B cell (primary cell): ENCODE measurements at places on chromosomes 1 and 21. TPM values are rescaled to one million over a fixed set of nuclear protein-coding genes. Genes with fewer than 3 reads are reported as not detected.

DNA sequence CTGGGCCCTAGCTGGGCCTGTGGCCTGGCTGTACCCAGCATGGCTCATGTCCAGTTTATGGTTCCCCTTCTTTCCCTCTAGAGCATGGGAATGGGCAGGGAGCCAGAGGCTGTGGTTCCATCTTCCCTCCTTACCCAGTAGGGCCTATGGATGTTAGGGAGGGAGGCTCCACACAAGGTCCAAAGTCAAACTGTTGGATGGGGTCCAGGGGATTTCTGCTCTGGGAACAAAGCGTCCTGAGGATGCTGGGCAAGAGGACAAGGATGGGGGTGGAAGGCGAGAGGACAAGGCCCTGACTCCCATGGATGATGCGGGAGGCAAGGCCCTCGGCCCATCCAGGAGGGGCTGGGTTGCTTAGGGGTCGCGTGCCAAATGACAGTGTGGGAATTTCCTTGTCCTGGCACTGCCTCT lies 17.3 kb downstream of the CSF1 start:
- DNase-seq, result no peak
- no peaks in the 10 kb centered on the region for H3K36me3 ChIP-seq
- no peak overlapping the region for H3K4me3 ChIP-seq
- H3K4me1 ChIP-seq, result no peaks in the 10 kb centered on the region

- H3K27me3 ChIP-seq, result no peaks in the 10 kb centered on the region
- peaks cover 42% of the 10 kb centered on the region for H3K36me3 ChIP-seq
- H3K4me1 ChIP-seq, result peaks cover 26% of the 10 kb centered on the region
- H3K4me3 ChIP-seq, result peak within 1 kb of the TSS; percentile 97
- peak; percentile 99 for DNase-seq
These were observed at the start of gene RSRP1 for GRCh38 chr1:25247024-25247828. Gene RSRP1, minus strand, starts transcription at chr1:25247454. Its CDS starts 491 bp downstream, at chr1:25246963.

GRCh38 chr1:50126927-50127715 lies 18.4 kb downstream of the ELAVL4 start:
- H3K27ac ChIP-seq, result no peak overlapping the region
- no peaks in the 10 kb centered on the region for H3K4me1 ChIP-seq
- H3K4me3 ChIP-seq, result no peak overlapping the region

Gene MPZL1
- total RNA-seq, result 27.7 and 27.9 TPM in 2 replicates

GRCh38 chr1:38396606-38397005 lies 350.0 kb upstream of the POU3F1 start:
- DNase-seq, result no peak
- H3K4me3 ChIP-seq, result no peak overlapping the region
- H3K36me3 ChIP-seq, result no peaks in the 10 kb centered on the region
- no peak overlapping the region for H3K27ac ChIP-seq

DNA sequence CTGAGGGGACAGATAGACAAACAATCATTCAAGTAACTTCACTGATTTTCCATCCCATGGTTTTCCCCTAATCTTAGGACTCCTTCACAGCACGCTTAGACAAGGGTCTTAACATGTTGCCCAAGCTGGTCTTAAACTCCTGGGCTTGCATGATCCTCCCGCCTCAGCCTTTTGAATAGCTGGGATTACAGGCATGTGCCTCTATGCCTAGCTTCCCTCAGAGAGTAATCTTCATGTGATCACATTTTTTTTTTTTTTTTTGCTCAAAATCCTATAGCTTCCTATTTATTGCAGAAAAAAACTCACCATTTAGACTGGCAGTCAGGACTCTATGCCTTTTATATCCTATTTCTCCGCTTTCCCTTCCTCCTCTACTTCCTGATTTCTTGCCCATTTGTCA lies 90.4 kb upstream of the DPH5 start:
- H3K27ac ChIP-seq, result no peak overlapping the region
- peaks cover 17% of the 10 kb centered on the region for H3K4me1 ChIP-seq
- no peak for DNase-seq
- H3K27me3 ChIP-seq, result no peaks in the 10 kb centered on the region

GRCh38 chr1:38558500-38559445 lies 300.8 kb downstream of the RRAGC start:
- H3K36me3 ChIP-seq, result no peaks in the 10 kb centered on the region
- H3K4me1 ChIP-seq, result peaks cover 21% of the 10 kb centered on the region
- no peak for DNase-seq
- peak overlapping the region; percentile 76 for H3K27ac ChIP-seq
- H3K4me3 ChIP-seq, result peak overlapping the region; percentile 19
- no peaks in the 10 kb centered on the region for H3K27me3 ChIP-seq

DNA sequence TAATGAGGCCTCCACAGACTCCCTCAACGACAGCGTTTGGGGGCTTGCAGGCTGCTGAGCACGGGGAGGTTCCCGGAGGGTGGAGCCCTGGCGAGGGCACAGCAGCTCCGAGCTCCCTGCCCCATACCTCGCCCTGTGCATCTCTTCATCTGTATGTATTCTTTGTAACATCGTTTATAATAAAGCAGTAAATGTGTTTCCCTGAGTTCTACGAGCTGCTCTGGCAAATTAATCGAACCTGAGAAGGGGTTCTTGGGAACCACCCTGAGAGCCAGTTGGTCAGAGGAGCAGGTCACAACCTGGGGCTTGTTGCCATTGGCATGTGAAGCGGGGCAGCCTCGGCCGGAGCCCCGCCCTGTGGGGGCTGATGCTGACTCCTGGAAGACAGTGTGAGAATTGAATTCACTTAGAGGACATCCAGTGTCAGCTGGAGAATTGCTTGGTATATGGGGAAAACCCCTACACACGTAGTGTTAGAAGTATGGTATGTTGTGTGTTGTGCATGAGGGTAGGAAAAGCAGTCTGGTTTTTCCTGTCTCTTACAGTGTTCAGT lies 11.5 kb downstream of the SLC37A1 start:
- H3K4me3 ChIP-seq, result no peak overlapping the region
- DNase-seq, result no peak
- peaks cover 40% of the 10 kb centered on the region for H3K36me3 ChIP-seq

DNA sequence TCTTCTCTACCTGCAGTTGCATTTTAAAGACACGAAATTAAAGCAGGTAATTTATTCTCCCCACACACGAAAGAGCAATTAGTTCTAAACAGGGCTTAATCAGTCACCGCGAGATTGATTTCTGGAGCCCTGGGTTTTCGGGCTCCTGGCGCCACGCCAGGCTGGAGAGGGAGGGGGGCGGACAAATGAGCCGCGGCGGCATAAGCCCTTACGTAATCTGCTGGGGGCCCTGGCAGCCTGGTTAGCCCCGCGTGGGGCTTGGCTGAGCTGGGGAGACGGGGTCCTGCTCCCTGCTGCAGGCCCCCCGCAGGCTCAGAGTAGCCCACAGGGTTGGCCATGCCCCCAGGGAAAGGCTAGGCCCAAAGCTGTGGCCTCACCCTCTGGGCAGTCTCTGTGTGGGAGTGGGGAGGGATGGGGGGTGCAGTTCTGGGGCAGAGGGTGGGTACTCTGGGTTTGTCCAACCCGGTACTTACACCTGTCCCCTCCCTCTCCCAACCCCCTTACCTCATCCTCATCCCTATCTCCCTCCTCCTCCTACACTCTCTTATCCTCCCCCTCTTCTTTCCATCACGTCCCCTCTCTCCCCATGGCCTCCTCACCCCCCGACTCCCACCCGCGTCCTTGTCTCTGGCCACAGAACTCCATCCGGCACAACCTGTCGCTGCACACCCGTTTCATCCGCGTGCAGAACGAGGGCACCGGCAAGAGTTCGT lies 19.9 kb downstream of the FOXO6 start:
- no peak overlapping the region for H3K27ac ChIP-seq
- peaks cover 69% of the 10 kb centered on the region for H3K27me3 ChIP-seq

Gene TAS1R3
- 4.0 and 4.1 TPM in 2 replicates for total RNA-seq

- H3K4me1 ChIP-seq, result peaks cover 20% of the 10 kb centered on the region
- no peak overlapping the region for H3K27ac ChIP-seq
- peaks cover 20% of the 10 kb centered on the region for H3K27me3 ChIP-seq
- peaks cover 17% of the 10 kb centered on the region for H3K36me3 ChIP-seq
- no peak overlapping the region for H3K4me3 ChIP-seq
These were observed 1.8 kb upstream of the C1orf74 start for GRCh38 chr1:209786146-209786545.

Gene CELA2A
- not detected in 2 replicates for total RNA-seq

DNA sequence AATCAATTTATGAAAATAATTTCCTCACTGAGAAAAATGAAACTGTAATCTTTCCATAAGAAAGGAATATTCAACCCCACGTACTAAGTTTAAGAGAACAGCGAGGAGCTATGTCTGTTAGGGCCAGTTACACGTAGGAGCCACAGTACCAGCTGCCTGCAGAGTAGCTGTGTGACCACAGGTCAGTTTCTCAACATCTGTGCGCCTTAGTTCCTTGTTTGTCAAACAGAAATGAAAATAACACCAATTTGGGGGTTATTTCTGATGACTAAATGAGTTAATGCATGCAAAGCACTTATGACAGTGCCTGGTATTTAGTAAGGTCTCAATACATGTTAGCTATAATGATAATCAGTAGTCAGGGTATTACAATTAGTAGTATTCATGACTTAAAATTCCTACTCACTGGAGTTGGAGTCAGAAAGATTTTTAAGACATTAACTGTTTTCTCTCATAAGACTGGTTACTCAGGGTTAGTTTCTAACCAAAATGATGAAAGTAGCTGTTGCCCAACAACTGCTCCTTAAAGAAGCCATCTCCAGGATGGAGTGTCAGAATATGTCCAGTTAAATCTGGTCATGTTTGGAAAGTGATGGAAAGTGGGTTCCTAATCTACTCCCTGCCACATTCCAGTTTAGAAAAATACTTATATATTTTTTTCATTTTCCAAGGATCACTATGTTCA lies 85.8 kb upstream of the ZNF648 start:
- H3K4me3 ChIP-seq, result no peak overlapping the region
- peak; percentile 5 for DNase-seq
- no peaks in the 10 kb centered on the region for H3K36me3 ChIP-seq
- H3K27me3 ChIP-seq, result peaks cover 4% of the 10 kb centered on the region
- no peaks in the 10 kb centered on the region for H3K4me1 ChIP-seq
- H3K27ac ChIP-seq, result no peak overlapping the region

DNA sequence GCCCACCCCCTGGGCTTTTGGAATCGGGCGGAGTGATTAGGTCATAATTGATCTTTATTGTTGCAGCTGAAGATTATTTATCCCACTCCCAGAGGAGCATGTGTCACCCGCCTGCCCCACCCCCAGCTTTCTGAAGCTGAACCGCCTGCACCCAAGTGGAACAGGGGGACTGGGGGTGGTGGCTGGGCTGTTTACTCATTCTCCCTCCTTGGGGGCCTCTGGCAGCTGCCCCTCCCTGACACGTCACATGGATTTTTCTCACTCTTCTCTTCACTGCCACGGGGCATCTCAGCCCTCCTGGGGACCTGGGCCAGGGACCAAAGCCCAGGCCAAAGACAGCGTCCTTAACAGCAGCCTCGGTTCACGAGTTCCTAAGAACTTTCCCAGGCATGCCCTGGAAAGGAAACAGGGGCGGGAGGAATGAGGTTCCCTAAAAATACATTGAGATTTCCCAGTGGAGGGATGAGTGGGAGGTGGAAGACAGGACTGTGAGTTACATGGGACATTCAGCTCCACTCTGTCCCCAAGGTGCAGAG lies 31.6 kb upstream of the SOX13 start:
- H3K4me1 ChIP-seq, result no peaks in the 10 kb centered on the region
- H3K27ac ChIP-seq, result no peak overlapping the region
- no peaks in the 10 kb centered on the region for H3K27me3 ChIP-seq
- no peak overlapping the region for H3K4me3 ChIP-seq
- H3K36me3 ChIP-seq, result no peaks in the 10 kb centered on the region
- DNase-seq, result no peak

- DNase-seq, result no peak
- no peaks in the 10 kb centered on the region for H3K27me3 ChIP-seq
- H3K4me1 ChIP-seq, result no peaks in the 10 kb centered on the region
- H3K36me3 ChIP-seq, result no peaks in the 10 kb centered on the region
- H3K27ac ChIP-seq, result no peak overlapping the region
- H3K4me3 ChIP-seq, result no peak overlapping the region
These were observed 22.4 kb upstream of the CHRM3 start for GRCh38 chr1:239363930-239364329.

DNA sequence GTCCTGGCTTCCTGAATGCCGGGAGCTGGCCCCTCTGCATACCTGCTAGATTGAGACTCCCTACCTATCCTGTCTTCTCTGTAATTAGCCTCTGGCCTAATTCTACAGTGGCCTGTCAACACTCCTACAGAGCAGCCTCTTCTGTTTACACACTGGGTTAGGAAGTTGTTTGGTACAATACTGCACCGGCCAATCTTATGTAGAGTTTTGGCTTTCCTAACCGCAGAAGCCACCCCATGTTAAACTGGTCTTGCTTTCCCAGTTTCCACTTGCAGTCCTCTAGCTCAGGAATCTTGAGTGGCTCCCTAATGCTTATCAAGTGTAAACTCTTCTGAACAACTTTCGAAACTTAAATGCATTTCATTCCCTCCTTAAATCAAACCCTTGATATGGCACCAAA lies 42.8 kb downstream of the DPH5 start:
- peaks cover 9% of the 10 kb centered on the region for H3K4me1 ChIP-seq
- no peak overlapping the region for H3K4me3 ChIP-seq
- no peak for DNase-seq
- no peaks in the 10 kb centered on the region for H3K27me3 ChIP-seq

DNA sequence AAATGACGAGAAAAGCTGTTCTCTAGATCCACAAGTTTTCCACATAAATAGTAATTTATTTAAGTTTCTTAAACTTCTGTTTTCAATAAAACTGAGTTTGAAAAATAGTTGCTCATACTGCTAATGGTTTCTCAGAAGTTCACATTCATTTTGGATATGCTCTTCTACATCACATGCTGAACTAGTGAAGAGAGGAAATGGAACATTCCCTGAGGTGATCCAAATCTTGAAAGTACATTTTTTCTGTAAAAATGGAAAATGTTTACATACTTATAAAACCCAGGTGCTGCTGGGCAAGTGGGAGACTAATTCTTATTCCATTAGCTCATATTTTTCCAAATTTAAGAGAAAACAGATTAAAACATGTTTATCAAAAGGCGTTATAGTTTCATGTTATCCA lies 111.7 kb downstream of the ADGRL4 start:
- H3K27ac ChIP-seq, result no peak overlapping the region
- no peaks in the 10 kb centered on the region for H3K36me3 ChIP-seq
- no peak for DNase-seq

DNA sequence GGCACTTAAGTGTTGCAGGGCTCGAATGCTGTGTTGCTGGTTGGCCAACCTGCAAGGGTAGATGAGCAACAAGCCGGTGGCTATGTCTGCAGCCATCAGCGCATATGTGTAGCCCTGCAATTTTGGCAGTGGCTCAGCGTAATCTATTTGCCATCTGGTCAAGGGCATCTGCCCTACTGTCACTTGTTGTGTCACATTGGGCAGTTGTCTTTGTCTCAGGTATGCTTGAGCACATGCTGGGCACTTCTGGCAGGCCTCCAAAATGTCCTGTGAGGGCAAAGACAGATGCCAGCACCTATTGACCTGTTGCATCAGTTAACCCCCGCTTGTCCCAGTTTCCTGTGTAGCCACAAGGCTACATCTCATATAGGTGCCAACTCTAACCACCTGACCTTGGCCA lies 111.8 kb downstream of the GDAP2 start:
- H3K4me3 ChIP-seq, result no peak overlapping the region
- no peak overlapping the region for H3K27ac ChIP-seq
- no peak for DNase-seq
- H3K27me3 ChIP-seq, result no peaks in the 10 kb centered on the region
- no peaks in the 10 kb centered on the region for H3K36me3 ChIP-seq
- no peaks in the 10 kb centered on the region for H3K4me1 ChIP-seq

Gene CFHR5
- not detected in 2 replicates for total RNA-seq

Gene KCNE2
- not detected in 2 replicates for total RNA-seq

Gene SELP
- total RNA-seq, result 0.87 and 0.99 TPM in 2 replicates

Gene EDN2
- total RNA-seq, result not detected in 2 replicates
